Gastroesophageal sphincter (tissue), 4 donors: ENCODE measurements at places on chromosomes 13 and 19. TPM values are rescaled to one million over a fixed set of nuclear protein-coding genes. Genes with fewer than 3 reads are reported as not detected.

ADM5 gene
- 1.3 TPM for total RNA-seq

LIM2 gene
- total RNA-seq: not detected

RFXAP gene
- 3.2 TPM for total RNA-seq

CAMSAP3 gene
- total RNA-seq: not detected

TNFSF9 gene
- not detected for total RNA-seq

MYO1F gene
- total RNA-seq: 8.4 TPM

ZNF540 gene
- total RNA-seq: 4.2 TPM

ELSPBP1 gene
- total RNA-seq: not detected

C19orf33 gene
- 4.7 TPM for total RNA-seq

LINGO3 gene
- total RNA-seq: not detected

OLFM4 gene
- not detected for total RNA-seq

GRCh38 chr19:1258707-1259205, 10.4 kb downstream of the MIDN start:
- ATAC-seq: no peak

DNA sequence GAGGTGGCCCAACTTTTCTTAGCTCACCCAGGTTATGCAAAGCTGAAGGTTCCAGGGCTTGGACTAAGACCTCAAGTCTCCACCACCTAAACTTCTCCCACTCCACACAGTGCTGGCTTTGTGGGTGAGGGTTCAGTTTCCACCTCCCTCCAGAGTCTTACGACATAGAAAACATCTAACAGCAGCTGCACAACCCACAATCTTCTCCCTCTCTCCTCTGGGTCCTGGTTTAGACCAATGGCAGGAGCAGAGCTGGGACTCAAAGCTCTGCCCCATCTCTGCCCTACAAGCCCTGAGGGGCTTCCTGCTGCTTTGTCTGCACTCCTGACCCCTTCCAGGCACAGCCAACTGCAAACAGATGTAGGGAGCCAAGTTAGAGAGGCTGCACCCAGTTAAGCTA, 16.0 kb downstream of the IRGC start:
- no peak for ATAC-seq

DNA sequence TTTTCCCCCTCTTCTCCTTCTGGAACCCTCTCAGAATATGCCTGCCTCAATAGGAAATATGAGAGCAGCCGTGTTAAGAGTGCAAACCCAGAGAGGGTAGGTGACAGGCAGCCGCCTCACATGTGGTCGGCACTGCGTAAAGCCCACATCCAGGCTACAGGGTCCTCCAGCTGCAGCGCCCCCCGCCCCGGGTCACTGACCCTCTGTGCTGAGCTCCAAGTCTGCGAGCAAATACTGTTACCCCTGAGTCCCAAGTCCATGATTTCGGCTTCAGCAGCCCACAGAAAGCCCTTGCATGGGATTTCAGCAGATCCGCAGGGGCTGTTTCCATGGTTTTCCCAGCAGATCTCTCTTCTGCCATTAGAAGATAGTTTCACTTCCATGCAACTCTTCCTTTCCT, 186.9 kb upstream of the IRS2 start:
- no peak for ATAC-seq

GRCh38 chr13:28379371-28380083, 115.4 kb downstream of the FLT1 start:
- ATAC-seq: no peak

DNA sequence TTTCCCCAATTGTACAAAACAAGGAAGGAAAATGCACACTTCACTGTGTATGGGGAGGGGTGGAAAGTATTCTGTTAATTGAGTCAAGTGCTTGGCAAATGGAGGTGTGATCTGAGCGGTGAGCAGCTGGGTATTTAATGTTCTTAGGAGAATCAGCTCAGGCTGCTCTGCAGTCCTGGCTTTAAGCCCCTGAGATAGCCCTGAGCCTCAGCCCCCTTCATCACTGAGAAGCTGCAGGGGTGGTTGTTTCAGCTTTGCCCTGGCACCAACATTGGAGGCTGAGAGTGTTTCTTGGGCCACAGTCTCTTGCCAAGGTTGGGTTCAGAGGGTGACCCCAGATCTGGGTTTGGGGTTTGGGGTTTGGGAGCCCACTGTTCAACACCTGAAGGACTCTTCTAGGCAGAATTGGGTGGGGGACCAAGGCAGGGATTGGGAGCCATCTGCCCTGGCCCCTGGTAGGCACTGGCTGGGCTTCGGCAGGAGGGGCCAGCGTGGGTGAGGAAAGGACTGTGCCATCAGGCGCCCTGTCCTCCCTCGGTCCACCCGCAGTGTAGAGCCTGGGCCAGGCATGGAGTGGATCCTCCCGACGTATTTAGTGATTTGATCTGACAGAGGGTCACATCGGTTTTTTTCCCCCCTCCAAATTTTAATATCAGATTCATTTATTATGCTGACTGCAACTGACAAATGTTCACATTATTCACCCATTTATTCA, 66.7 kb upstream of the ZNF536 start:
- ATAC-seq: no peak

DNA sequence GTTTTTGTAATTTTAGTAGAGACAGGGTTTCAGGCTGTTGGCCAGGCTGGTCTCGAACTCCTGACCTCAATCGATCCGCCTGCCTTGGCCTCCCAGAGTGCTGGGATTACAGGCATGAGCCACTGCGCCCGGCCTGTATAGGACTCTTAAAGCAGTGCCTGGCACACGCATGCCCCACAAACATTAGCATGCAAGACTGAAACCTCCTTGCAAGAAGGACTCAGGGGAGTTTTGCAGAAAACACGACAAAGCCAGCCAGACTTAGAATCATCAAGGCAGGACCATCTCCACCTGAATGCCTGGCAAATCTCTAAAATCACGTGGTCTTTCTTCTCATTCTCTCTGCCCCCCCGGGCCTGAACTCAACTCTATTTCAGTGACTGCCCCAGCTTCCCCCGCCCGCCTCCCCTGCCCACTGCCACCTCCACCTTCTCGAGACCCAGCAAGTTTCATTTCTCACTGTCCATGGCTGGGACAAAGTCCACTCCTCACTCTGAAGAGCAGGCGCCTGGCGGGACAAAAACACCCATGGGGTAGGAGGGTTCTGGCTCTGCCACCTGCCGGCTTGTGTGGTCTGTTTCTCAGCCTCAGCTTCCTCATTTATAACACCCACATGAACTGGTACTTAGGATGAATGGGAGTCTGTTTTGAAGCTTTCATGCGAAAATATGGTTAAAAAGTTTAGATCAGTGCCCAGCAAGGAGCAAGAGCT, 2.4 kb downstream of the TICAM1 start:
- ATAC-seq: no peak

DNA sequence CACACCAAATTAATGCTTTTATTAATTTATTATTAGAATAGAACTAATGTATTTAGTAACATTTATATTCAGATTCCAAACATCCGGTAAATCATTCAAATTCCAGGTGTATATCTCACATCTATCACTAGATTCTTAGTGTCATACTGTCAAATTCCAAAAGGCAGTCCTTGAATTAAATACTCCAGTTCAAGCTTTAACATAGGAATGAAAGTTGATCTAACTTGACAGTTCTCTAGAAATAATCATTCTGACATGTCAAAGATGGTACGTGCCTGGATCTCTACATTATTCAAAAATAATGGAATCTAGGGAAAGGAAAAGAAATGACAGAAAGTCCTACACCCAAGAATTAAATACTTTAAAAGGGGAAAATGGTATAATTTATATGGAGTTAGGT, 1161.5 kb downstream of the PCDH9 start:
- no peak for ATAC-seq

DNA sequence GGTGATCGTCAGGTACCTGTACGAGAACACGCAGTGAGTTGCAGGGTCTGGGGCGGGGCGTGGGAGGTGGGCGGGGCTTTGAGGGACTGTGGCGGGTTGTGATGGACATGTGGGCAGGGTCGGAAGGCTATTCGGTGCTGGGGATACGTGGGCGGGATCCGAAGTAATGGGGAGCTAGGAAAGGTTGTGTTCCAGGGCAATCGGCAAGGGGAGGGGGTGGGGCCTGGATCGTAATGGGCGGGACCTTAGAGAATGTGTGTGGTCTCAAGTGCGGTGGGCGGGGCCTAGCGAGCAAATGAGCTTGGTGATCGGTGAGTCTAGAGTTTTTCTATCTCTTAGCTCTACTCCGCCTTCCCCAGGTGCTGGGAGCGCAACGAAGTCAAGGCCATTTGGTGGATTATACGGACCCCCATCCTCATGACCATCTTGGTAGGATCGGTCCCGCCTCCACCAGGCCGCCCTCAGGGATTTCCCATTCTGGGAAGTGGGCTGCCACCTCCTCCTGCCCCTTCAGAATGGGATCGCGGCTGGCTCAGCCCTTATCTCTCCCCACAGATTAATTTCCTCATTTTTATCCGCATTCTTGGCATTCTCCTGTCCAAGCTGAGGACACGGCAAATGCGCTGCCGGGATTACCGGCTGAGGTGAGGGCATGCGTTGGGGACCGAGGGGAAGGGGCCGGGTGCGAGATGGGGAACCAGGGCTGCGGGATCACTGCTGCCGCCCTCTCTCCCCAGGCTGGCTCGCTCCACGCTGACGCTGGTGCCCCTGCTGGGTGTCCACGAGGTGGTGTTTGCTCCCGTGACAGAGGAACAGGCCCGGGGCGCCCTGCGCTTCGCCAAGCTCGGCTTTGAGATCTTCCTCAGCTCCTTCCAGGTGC, 9.6 kb downstream of the GIPR start:
- no peak for ATAC-seq

GRCh38 chr13:52749419-52749818, 9.8 kb upstream of the CNMD start:
- ATAC-seq: no peak

GRCh38 chr19:44024900-44025216, 321 bp upstream of the ZNF222 start:
- ATAC-seq: no peak

- no peak for ATAC-seq
These were observed 9.6 kb downstream of the PTPRH start for GRCh38 chr19:55199620-55200204.

DNA sequence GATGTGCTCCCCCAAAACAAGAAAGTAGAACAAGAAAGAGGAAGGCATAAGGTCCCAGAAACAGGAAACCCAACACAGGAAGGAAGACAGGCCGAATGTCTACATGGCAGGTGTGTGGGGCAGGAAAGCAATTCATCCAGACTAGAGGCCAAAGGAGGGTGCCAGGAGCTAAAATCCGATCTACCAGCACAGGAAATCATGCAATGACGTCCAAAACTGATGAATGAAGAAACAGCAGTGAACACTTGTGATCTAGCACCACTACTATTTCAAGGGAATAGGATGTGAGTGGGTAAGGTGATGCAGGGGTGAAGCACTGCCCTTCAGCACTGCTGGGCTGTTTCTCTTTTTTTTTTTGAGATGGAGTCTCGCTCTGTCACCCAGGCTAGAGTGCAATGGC, 59.1 kb downstream of the DOCK9 start:
- no peak for ATAC-seq

DNA sequence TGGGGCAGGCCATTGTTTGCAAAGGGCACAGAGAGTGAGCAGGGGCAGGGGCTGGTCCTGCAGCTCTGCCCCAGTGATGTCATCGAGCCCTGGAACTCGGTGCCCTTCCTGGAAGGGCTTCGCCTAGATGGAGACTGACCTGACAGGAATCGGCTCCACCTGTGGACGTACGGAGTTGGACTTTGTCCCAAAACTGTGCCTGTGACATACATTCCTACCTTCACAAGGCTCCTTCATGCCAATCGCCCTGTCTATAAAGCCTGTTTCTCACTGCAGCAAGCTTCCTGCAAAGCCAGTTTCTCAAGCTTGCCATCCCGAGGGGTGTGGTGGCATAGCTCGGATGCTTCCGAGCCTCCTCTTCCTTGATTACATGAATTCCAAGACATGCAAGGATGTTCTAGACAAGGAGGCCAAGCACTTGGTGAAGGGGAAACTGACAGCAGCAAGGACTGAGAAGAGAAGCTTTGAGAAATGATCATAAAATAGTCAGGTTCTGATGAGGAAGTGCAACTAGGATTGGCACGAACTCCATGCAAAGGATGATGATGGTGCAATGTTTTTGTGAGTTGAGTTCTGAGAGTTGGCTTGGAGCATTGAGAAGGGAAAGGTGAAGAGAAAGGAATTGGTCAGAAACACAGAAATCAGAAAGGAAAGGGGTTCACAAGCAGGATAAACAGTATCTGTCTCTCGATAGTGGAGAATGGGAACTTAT, 73.6 kb upstream of the STK24 start:
- ATAC-seq: no peak

GRCh38 chr13:76175961-76176725, 540.0 kb downstream of the LMO7 start:
- ATAC-seq: no peak

DNA sequence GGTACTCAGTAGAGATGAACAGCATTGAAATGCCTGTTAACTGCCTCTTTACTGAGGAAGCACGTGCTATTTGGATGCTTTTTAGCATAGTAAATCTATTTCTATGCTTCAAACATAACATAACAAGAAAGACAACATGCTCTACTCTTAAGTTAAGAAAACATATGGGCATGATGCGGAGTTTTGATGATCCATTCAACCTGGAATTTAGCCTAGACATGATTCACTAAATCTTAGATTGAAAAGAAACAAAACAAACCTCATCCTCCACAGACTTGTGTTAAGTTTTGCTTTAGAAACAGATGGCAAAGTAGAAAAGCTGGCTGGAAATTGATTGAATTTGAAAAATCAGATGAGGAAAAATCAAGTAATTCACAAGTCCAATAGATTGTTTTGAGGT, 593.8 kb downstream of the OLFM4 start:
- ATAC-seq: no peak

DNA sequence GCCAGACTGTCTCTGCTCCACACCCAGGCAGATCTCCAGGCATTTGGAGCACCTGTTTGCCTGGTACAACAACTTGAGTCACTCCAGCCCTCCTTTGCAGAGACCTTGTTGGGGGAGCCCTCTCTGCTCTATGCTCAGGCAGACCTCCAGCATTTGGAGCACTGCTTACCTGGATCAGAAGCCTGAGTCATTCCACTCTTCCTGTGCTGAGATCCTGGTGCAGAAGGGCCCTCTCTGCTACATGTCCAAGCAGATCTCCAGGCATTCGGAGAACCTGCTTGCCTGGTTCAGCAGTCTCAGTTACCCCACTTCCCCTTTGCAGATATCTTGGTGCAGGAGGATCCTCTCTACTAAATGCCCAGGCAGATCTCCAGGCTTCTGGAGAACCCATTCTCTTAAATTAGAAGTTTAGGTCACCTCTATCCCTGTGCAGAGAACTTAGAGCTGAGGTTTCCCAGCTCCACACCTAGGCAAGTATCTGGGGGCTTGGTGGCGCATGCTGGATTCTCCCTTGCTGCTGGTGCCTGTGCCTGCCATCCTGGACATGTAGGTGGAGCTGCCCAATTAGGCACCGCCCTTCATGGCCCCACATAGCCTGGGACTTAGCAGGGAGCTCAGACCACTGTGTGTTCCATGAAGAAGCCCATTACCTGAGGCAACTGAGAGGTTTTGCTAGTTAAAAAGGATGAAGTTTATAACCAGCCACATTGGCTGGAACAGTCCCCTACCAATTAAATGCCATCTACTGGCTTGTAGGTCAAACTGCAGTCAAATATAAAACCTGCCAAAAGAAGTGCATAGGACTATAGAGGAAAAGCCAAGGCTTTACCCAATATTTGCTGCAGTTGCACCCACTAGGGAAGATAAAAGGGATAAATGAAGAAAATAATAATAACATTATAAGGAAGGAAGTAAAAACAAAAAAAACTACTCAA, 97.6 kb upstream of the SLITRK6 start:
- ATAC-seq: no peak
